ENCODE measurements at places on chromosomes 12 and 14.

GRCh38 chr12:7501031-7501588 is 2.5 kb downstream of the CD163 start:
- DNase-seq = no peak

DNA sequence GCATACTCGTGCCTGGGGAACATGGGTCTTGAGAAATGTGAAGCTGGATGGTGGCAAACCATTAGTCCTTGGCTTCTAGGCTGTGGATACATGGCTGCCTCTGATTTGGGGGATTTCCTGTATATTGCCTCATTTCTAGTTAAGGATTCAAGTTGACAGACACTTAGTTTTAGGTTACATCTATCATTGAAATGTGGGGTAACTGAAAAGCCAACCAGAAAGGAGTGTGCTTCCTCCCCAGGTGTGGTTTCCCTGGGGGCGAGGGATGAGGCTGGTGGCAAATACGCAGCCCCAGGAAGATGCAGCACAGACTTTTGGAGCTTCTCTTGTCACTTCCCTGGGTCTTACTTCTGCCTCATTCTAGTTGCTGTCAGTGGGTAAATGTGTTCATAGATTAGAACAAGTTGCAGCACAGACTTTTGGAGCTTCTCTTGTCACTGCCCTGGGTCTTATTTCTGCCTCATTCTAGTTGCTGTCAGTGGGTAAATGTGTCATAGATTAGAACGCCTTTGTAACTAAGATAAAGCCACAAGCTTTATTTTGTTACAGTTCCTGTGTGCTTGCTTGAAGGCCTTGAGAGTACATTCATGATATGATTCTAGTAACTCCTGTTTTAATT is 85.1 kb downstream of the BORCS5 start:
- DNase-seq = peak; percentile 89

GRCh38 chr14:102691763-102692162 is 85.5 kb upstream of the TRAF3 start:
- DNase-seq = no peak

- DNase-seq = no peak
Measured at GRCh38 chr12:97358361-97358760, 104.2 kb upstream of the RMST start.

Data from CD4-positive, alpha-beta T cell treated with Interleukin-4 for 4 hours (primary cell).